Heart left ventricle (tissue), 16 donors: ENCODE measurements at places on chromosomes 16 and 17. TPM values are rescaled to one million over a fixed set of nuclear protein-coding genes. Genes with fewer than 3 reads are reported as not detected.

DNA sequence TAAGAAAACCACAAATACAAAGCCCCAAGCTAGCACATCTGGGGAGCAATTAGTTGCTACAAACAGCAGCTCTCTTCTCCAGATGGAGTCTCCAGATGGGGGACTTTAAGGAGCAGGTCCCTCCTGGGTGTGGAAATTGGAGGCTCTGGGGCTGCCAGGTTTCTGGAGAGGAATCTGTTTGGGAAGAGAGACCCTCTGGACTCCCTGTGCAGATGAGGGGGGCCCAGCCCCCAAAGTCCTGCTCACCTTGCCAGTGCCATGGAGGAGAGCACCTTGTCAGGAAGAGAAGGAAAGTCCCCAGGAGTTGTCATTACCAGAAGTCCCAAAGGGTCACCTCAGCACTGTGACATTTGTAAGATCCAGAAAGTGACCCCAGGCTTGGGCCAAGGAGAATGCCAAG lies 14.8 kb downstream of the TEKT5 start:
- no peaks in the 10 kb centered on the region for H3K27me3 ChIP-seq
- no peaks in the 10 kb centered on the region for H3K36me3 ChIP-seq
- no peak overlapping the region for H3K4me3 ChIP-seq
- no peaks in the 10 kb centered on the region for H3K4me1 ChIP-seq
- H3K27ac ChIP-seq, result no peak overlapping the region

Gene HOXB1
- polyA plus RNA-seq, result not detected

GRCh38 chr17:79597040-79597439 lies 13.8 kb downstream of the RBFOX3 start:
- H3K36me3 ChIP-seq, result no peaks in the 10 kb centered on the region
- no peak for DNase-seq
- H3K27me3 ChIP-seq, result peaks cover 8% of the 10 kb centered on the region

Gene CES5A
- polyA plus RNA-seq, result not detected

- H3K4me3 ChIP-seq, result no peak overlapping the region
- H3K27ac ChIP-seq, result no peak overlapping the region
- H3K36me3 ChIP-seq, result no peaks in the 10 kb centered on the region
- no peaks in the 10 kb centered on the region for H3K27me3 ChIP-seq
- no peaks in the 10 kb centered on the region for H3K4me1 ChIP-seq
Measured at GRCh38 chr16:58265480-58266052, 29.3 kb downstream of the PRSS54 start.

GRCh38 chr17:8141045-8141444 lies 11.2 kb downstream of the PER1 start:
- peaks cover 68% of the 10 kb centered on the region for H3K36me3 ChIP-seq
- no peak overlapping the region for H3K4me3 ChIP-seq
- H3K4me1 ChIP-seq, result peaks cover 11% of the 10 kb centered on the region
- H3K27ac ChIP-seq, result peak overlapping the region; percentile 86
- H3K27me3 ChIP-seq, result no peaks in the 10 kb centered on the region
- no peak for DNase-seq

GRCh38 chr17:79761894-79762589 lies 15.9 kb upstream of the CBX2 start:
- no peaks in the 10 kb centered on the region for H3K36me3 ChIP-seq
- no peak overlapping the region for H3K27ac ChIP-seq
- no peaks in the 10 kb centered on the region for H3K27me3 ChIP-seq
- H3K4me1 ChIP-seq, result no peaks in the 10 kb centered on the region
- peak; percentile 42 for DNase-seq
- H3K4me3 ChIP-seq, result no peak overlapping the region

DNA sequence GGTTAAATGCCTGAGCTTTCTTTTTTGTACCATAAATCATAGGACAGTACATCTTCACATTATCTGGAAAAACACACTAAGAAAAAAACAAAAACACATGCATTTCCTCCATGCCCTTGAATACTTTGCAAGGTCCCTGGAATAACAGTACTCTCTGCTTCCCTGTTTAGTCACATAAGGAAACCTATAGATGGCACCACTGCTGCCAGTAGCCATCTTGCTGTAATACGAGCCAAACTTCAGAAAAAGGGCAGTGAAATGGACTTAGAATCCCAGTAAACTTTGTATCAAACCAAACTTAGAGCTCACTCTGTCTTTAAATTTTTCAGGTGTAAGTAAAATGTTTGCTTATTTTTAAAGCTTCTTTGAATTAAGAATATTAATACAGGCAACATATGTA lies 435.5 kb downstream of the KCNJ2 start:
- H3K27me3 ChIP-seq, result no peaks in the 10 kb centered on the region
- no peaks in the 10 kb centered on the region for H3K4me1 ChIP-seq
- no peak overlapping the region for H3K27ac ChIP-seq
- no peak overlapping the region for H3K4me3 ChIP-seq
- DNase-seq, result no peak

DNA sequence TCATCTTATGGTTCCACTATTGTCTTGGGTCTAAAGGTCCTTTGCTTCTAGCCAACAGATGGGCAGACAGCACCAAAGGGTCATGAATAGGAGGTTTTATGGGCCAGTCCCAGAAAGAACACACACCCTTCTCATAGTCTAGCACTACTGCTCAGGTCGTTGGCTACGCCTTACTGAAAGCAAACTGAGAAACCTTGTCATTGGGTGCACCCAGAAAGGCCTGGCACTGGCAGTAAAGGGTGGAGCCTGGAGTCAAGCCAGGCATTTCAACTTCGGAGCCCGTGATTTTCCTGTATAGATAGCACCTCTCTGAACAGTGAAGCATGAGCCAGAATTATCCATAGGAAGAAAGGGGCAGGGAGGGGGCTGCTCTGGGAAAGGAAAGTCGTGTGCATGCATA lies 74.9 kb downstream of the VAT1L start:
- no peaks in the 10 kb centered on the region for H3K27me3 ChIP-seq
- H3K27ac ChIP-seq, result peak overlapping the region; percentile 82
- no peak overlapping the region for H3K4me3 ChIP-seq
- H3K36me3 ChIP-seq, result no peaks in the 10 kb centered on the region
- peaks cover 20% of the 10 kb centered on the region for H3K4me1 ChIP-seq

DNA sequence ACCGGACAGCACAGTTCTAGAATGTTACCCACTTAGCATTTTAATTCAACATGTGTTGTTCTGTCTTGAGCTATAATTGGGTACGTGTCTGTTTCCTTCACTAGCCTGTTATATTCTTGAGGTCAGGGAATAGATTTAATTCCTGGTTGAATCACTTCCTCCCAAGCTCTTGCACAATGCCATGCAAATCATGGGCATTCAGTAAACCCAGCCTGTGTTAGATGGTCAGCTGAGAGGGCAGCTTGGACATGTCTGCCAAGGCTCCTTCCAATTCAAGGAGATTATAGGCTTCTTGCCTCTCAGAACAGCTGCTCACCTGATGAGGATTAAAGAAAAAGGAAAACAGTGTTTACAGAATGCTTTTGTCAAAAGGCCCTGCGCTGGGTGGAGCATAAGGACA lies 12.6 kb downstream of the C1QTNF1 start:
- no peak overlapping the region for H3K27ac ChIP-seq
- H3K27me3 ChIP-seq, result no peaks in the 10 kb centered on the region
- DNase-seq, result no peak
- H3K4me1 ChIP-seq, result peaks cover 15% of the 10 kb centered on the region
- no peak overlapping the region for H3K4me3 ChIP-seq

Gene C16orf89
- polyA plus RNA-seq, result 0.26 TPM

Gene LLGL2
- 8.1 TPM for polyA plus RNA-seq

Gene NOG
- polyA plus RNA-seq, result 0.03 TPM

DNA sequence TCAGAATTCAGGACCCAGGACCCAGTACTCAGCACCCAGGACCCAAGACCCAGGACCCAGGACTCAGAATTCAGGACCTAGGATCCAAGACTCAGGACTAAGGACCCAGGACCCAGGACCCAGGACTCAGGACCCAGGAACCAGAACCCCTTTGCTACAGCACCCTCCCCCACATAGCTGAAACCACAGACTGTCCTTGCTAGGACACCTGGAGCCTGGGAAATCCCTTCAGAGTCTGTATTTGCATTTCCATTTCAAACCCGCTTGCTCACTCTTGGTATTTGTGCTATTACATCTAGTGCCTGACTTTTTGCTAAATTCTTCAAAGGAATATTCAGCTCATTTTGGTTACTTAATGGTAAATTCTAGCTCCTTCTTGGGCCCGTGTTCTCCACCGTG lies 275.8 kb upstream of the MAF start:
- no peaks in the 10 kb centered on the region for H3K27me3 ChIP-seq
- H3K27ac ChIP-seq, result no peak overlapping the region
- no peak for DNase-seq
- no peaks in the 10 kb centered on the region for H3K4me1 ChIP-seq

Gene NPIPB9
- polyA plus RNA-seq, result 0.18 TPM

GRCh38 chr17:45577571-45578279 lies 87.2 kb upstream of the PLEKHM1 start:
- no peak overlapping the region for H3K27ac ChIP-seq
- H3K36me3 ChIP-seq, result no peaks in the 10 kb centered on the region
- H3K4me1 ChIP-seq, result no peaks in the 10 kb centered on the region
- no peak for DNase-seq

DNA sequence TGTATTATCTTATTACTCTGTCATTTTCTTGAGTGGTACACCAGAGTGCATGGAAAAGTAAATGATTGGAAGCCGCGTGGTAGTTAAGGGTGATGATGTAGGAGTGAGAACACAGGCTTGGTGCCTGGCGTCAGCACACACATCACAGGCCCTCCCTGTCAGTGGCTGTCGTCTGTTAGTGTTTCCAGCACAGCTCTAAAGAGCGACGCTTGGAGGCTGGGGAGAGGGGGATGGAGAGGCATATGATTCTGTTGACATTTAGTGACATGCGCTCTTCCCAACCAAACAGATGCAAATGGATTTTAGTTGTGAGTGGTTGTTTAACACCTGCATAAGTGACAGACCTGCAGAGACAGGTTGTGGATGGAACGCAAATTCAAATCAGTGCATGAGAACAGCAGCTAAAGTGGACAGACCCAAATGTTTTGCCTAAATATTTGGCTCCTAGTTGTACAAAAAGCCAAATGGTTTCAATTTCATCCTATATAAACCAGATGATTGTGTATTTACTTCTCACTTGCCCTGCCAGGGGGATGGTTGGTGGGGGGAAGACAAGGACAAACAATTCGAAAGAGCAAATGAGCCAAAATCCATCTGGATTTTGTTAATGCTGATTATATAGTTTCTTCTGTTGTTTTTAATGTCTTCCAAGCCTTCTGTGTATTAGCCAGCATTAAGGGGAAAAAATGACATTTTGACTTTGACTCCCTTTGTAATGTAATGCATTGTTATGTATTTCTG lies 222.3 kb downstream of the WWOX start:
- H3K4me3 ChIP-seq, result no peak overlapping the region
- no peak overlapping the region for H3K27ac ChIP-seq
- DNase-seq, result no peak
- H3K4me1 ChIP-seq, result no peaks in the 10 kb centered on the region

DNA sequence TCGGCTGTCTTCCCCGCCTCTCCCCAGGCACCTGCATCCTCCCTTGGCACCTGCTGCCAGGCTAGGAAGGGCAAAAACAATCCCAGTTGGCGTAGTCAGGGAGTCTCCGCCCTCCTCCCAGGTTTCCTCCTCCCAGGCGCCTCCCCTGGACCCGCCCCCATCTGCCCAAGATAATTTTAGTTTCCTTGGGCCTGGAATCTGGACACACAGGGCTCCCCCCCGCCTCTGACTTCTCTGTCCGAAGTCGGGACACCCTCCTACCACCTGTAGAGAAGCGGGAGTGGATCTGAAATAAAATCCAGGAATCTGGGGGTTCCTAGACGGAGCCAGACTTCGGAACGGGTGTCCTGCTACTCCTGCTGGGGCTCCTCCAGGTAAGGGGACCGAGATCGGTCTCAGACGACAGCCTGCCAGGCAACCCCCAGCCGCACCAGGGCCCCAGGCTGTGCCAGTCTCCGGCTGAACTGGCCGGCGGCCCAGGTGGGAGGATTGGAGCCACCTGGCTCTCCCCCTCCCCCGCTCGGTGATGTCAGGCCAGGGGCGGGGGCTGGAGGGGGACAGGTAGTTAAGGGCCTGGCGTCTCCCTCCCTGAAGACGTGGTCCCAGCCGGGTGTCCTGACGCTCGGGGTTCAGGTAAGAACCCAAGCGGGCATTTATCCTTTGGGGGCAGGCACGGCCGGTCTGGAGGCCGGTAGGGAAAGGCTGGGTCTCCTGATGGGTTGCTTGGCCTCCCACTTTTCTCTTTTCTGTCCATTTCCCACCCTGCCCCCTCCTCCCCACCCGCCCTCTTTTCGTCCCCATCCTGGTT lies at the start of gene GRB7:
Gene GRB7, plus strand, starts transcription at position 179 of the 808 bp plus-strand sequence. CDS start 4,364 bp downstream, outside the sequence.
- H3K36me3 ChIP-seq, result no peaks in the 10 kb centered on the region
- peaks cover 59% of the 10 kb centered on the region for H3K27me3 ChIP-seq
- DNase-seq, result no peak
- peak within 1 kb of the TSS; percentile 37 for H3K4me3 ChIP-seq
- H3K27ac ChIP-seq, result no peak within 1 kb of the TSS

Gene TLCD2
- polyA plus RNA-seq, result 3.3 TPM

GRCh38 chr17:1758807-1759206 lies 3.1 kb upstream of the SERPINF1 start:
- H3K36me3 ChIP-seq, result no peaks in the 10 kb centered on the region
- no peaks in the 10 kb centered on the region for H3K27me3 ChIP-seq
- no peak overlapping the region for H3K27ac ChIP-seq
- no peak overlapping the region for H3K4me3 ChIP-seq
- DNase-seq, result no peak

- no peak overlapping the region for H3K4me3 ChIP-seq
- no peaks in the 10 kb centered on the region for H3K27me3 ChIP-seq
- DNase-seq, result no peak
- no peaks in the 10 kb centered on the region for H3K36me3 ChIP-seq
- no peak overlapping the region for H3K27ac ChIP-seq
Measured at GRCh38 chr17:50238601-50239280, 35.5 kb upstream of the TMEM92 start.

Gene KRTAP4-5
- not detected for polyA plus RNA-seq

Gene CD300E
- polyA plus RNA-seq, result 1.1 TPM

Gene KCNH6
- polyA plus RNA-seq, result 0.01 TPM

Gene NUPR1
- 103 TPM for polyA plus RNA-seq

GRCh38 chr17:7111784-7112509 lies 2.7 kb downstream of the ASGR2 start:
- DNase-seq, result no peak
- H3K27me3 ChIP-seq, result peaks cover 4% of the 10 kb centered on the region
- no peaks in the 10 kb centered on the region for H3K36me3 ChIP-seq
- no peak overlapping the region for H3K27ac ChIP-seq
- H3K4me1 ChIP-seq, result peaks cover 15% of the 10 kb centered on the region
- H3K4me3 ChIP-seq, result no peak overlapping the region

Gene NPTX1
- polyA plus RNA-seq, result 0.01 TPM
